Stimulated activated CD4-positive, alpha-beta T cell treated with anti-CD3 and anti-CD28 coated beads, Interleukin-1b, Interleukin-23, amount 100 ng/mL, for 1 hour (primary cell): ENCODE measurements at places on chromosomes 11 and 22.

DNA sequence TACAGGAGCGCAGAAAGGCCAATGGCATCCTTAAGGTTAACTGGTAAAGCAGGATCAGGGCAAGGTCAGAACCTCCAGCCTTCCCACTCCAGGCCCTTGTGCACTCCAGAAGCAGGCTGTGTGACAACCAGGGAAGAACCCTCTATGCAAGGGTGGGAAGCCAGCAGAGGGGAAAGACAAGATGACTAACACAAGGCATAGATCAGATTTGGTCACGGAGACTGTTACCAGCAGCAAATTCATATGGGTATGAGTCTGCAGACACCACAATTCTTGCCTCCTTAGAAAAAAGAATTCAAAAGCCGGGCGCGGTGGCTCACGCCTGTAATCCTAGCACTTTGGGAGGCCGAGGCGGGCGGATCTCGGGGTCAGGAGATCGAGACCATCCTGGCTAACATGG lies 39.8 kb upstream of the MTNR1B start:
- DNase-seq = no peak

DNA sequence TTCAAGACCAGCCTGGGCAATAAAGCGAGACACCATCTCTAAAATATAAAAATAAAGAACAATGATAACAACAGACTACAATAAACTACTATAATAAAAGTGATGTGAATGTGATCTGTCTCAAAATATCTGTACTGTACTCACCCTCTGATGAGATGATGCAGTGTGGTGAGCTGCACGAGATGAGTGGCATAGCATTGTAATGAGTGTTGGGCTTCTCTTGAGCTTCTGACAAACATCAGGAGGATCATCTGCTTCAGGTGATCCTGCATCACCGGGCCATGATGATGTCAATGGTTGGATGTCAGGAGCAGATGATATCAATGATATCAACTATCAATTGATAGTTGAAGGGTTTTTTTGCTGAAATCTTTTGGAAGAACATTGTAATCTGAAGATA lies 52.4 kb upstream of the INCENP start:
- no peak for DNase-seq

GRCh38 chr11:44634401-44635281 lies 69.2 kb downstream of the CD82 start:
- no peak for DNase-seq

- DNase-seq = no peak
These were observed 1.6 kb downstream of the TRIM29 start for GRCh38 chr11:120136356-120136755.

- no peak for DNase-seq
These were observed 209.7 kb downstream of the C11orf91 start for GRCh38 chr11:33490842-33491370.

- no peak for DNase-seq
These were observed 45.9 kb downstream of the CKAP5 start for GRCh38 chr11:46800177-46800576.

GRCh38 chr11:34680918-34681586 lies 60.2 kb downstream of the EHF start:
- no peak for DNase-seq

- no peak for DNase-seq
These were observed 4.9 kb upstream of the CNTN5 start for GRCh38 chr11:99015634-99016454.

DNA sequence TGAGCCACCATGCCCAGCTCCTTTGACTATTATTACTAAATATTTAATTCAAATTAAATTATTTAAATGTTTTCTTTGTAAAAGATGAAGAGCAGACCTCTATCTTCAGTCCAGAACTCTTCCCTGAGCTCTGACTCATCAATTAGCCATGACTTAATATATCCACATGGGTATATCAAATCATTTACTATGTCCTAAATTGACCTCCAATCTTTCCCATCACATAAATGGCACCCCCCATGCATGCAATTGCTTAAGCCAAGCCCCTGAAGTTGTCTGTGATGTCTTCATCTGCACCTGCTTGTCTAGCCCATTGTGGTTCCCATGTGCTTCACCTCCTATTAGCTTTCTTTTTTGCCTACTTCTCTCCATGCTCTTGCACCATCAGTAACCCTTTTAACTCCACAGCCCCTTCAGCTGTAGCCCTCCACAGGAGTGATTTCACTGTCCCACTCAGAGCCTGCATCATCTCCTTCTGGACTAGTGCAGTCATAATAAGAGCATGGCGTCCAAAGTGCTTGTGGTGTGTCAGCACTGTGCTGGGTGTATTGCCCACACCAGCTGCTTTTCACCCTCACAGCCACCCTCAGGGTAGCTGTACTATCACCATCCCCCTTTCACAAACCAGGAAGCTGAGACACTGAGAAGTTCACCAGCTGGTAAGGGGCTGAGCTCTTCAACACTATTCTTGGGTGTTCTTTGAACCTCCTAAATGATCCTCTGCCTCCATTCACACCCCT lies 11.8 kb upstream of the THY1 start:
- no peak for DNase-seq

DNA sequence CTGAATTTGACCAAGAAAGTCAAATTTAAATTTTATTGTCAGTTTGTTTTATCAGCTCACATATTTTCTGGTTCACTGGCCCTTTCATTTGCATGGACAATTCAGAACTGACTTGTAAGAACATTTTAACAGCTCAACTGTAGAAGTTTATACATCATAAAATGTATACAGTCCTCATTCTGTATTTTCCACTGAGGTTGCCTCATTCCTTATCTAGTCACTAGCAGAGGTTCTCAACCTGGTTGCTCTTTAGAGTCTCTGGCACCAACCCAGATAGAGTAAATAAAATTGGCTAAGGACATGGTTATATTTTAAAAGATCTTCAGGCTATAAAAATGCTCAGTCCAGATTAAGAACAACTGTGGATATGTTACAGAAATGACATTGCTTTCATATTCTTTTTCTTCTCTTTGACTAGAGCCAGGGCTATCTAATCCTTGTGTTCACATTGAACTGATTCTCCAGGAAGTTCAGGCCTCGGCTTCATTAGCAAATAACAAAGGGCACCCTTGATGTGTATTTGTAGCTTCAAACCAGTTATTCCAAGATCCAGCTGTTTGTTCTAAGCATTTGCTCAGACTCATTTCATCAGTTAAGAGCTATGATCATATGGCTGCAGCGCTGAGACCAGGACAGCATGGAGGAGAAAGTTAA lies 782.5 kb downstream of the ETS1 start:
- DNase-seq = no peak

DNA sequence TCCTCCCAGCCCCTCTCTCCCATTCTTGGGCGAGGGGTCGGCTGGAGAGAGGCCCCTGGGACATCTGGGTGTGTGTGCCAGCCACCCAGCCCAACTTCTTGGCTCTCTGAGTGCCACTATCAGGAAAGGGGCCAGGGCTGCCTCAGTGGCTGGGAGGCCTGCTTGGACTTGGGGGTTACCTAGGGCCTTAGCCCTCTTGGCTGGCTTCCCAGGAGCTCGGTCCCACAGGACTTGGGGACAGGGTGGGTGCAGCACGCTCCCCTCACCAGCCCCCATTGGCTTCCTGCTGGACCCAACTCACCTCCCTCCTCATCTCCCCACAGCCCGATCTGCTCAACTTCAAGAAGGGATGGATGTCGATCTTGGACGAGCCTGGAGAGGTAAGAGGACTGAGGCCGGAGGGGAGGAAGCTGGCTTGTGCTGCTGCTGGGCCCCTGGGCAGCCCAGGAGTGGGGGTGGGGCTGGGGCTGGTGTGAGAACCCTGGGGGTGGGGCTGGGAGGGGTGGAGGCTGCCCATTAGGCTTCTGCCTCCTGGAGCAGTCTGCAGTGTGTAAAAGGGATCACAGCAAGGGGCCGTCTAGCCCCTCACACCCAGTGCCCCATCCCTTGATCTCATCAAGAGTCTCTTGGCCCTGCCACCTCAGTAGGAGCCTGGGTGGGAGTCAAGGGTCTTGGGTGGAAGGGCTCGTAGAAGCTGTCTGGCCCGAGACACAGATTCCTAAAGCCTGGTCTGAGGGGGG lies 54.8 kb downstream of the TRIOBP start:
- no peak for DNase-seq

GRCh38 chr11:73160005-73160760 lies 18.1 kb upstream of the FCHSD2 start:
- no peak for DNase-seq

DNA sequence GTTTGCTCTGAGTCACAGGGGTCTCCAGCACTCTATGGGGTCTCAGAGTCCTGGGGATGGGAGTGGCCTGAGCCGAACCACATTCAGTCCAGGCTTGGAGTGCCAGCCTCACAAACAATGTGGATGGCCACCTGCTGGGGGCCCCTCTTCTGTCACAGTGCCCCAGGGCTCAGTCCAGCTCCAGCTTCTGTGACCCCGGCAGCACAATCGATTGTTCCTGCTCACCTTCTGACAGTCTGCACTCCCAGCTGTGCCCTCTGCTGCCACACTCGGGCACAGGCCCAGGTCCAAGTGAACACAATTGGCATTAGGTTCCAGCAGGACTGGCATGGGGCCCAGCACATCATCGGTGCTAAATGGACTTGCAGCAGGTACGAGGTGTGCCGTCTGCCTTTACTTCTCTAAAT lies 84.8 kb downstream of the TP53I11 start:
- no peak for DNase-seq

- no peak for DNase-seq
These were observed 113.5 kb downstream of the NTM start for GRCh38 chr11:131483877-131484276.
